NCI-H69 (cell line): ENCODE measurements at places on chromosomes 3 and 15.
A peak's percentile ranks its signal among the peaks of the same experiment; 100 is the strongest.

- DNase-seq: no peak
These were observed 64.0 kb upstream of the XXYLT1 start for GRCh38 chr3:195334967-195335366.

DNA sequence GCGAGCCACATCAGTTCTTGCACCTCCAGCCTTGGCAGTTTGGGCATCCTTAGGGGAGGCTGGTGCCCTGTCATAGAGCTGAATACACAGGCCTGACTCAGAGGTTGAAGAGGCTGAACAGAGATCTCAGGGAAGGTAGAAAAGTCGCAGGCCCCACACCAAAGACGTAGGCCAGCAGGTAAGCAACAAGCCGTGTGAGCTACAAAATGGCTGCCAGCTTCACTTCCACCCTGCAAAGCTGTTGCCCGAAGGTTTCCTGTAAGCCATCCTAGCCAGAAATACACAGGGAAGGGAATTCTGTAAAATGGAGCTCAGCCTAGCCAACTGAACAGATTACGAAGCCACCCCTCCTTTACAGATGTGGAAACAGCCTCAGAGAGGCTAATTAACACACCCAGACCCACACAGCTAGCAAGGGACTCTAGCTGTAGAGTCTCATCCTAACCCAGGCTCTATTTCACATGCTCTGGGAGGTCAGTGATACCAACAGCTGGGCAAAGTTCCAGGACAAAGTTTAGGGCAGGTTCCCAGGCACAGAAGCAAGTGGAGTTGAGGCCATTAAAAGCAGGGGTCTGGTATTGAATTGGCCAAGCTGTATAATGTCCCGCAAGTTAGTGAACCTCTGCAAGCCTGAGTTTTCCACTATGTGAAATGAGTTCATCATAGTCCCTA lies 66.3 kb upstream of the RASGRF1 start:
- no peak for DNase-seq

GRCh38 chr15:95162531-95162930 lies 931.2 kb downstream of the MCTP2 start:
- DNase-seq: no peak

DNA sequence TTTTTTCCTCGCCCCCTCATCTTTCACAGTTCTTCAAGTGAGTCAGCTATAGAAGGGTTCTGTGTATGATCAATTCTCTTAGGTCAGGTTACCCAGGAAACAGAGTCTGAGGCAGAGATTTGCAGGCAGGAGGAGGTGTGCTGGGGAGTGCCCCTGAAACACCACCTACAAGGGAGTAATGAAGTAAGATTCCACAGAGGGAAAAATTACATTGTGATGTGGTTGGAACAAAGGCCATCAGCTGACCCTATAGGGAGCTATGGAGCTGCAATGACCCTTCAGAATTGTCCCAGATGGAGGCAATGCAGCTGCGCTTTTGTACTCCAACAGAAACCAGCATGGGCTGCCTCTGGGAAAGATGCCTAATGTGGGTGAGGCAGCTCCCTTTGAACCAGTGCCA lies 142.2 kb upstream of the CNTN3 start:
- DNase-seq: peak; percentile 72

GRCh38 chr3:16183601-16184270 lies 9.3 kb downstream of the GALNT15 start:
- DNase-seq: no peak

GRCh38 chr3:4835616-4836043 lies 143.6 kb upstream of the BHLHE40 start:
- DNase-seq: peak; percentile 31

- DNase-seq: no peak
These were observed 335.1 kb upstream of the ICE2 start for GRCh38 chr15:60814062-60814461.

DNA sequence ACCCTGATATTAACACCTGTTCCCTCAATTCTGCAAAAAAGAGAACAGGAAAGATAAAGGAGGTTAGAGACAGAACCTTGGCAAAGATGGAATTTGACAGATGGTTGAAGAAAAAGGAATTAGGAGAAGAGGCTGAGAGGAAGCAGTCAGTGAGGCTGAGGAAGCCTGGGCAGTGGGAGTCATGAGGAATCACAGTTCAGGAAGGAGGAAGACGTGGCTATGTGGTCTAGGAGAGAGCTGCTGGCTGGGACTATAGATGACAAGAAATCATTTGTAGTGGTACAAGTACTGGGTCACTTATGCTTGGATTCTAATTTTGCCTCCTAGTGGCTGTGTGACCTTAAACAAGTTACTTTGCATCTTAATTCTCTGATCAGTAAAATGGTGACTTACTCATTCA lies 49.0 kb downstream of the LARS2 start:
- DNase-seq: no peak

- DNase-seq: no peak
These were observed 2.3 kb upstream of the CCR2 start for GRCh38 chr3:46351646-46352045.

- DNase-seq: no peak
These were observed 62.1 kb downstream of the SSR3 start for GRCh38 chr3:156492801-156493261.

- DNase-seq: no peak
These were observed 449.5 kb downstream of the SHQ1 start for GRCh38 chr3:72398781-72399180.

GRCh38 chr3:171833789-171834460 lies 9.2 kb upstream of the TMEM212 start:
- DNase-seq: peak; percentile 53

- DNase-seq: no peak
These were observed 55.8 kb downstream of the TBC1D2B start for GRCh38 chr15:78021761-78022160.

DNA sequence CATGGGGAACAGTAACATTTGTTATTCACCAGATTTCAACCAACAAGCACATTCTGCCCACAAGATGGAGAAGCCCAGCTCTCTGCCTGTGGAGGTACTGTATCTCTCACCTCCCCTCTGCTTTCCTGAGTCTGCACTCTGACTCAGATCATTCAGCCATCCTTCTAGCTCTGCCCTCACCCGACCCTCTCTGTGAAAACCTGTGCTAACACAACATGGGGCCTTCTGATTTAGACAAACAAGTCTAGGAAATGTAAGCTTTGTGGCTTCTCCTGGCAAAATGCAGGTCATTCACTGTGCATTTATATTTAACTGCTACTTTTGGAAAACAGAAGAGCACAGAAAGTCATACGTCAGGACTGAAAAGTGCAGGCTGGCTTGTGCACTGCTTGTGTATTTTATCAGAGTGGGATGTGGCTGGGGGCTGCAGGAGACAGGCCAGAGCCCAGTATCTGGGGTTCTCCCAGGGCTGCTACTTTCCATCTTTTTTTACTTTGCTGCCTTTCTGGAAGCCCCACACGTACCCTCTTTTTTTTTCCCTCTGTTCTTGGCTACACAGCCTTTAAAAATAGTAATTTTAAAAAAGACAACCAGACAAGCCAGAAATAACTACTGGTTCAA lies 50.8 kb downstream of the SUSD5 start:
- DNase-seq: no peak

GRCh38 chr3:102511168-102511567 lies 76.4 kb downstream of the ZPLD1 start:
- no peak for DNase-seq

- DNase-seq: no peak
These were observed 30.2 kb downstream of the FAM174B start for GRCh38 chr15:92625251-92625980.

- no peak for DNase-seq
These were observed 19.1 kb upstream of the P2RY14 start for GRCh38 chr3:151297429-151297828.
